Sigmoid colon (tissue), 7 donors: ENCODE measurements at places on chromosomes 5 and 9. TPM values are rescaled to one million over a fixed set of nuclear protein-coding genes. Genes with fewer than 3 reads are reported as not detected.

DNA sequence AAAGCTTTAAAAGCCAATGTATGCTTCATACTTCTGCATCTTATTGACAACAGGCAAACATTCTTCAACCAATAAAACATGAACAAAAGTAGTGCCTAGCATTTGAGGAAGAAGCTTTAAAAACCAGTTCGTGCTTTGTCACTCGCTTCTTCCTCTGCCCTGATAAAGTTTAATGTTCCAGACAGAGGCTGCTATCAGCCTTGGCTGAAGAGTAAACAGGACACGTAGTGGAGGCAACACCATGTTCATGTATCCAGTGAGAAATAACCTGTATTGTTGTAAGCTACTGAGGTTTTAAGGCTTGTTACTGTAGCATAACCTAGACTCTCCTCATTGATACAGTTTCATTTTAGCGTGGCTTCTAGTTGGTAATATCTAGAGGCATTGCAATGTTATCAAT, 3.2 kb upstream of the FUBP3 start:
- no peak for DNase-seq

- no peak for DNase-seq
These were observed 20.3 kb downstream of the WHRN start for GRCh38 chr9:114484854-114485443.

DNA sequence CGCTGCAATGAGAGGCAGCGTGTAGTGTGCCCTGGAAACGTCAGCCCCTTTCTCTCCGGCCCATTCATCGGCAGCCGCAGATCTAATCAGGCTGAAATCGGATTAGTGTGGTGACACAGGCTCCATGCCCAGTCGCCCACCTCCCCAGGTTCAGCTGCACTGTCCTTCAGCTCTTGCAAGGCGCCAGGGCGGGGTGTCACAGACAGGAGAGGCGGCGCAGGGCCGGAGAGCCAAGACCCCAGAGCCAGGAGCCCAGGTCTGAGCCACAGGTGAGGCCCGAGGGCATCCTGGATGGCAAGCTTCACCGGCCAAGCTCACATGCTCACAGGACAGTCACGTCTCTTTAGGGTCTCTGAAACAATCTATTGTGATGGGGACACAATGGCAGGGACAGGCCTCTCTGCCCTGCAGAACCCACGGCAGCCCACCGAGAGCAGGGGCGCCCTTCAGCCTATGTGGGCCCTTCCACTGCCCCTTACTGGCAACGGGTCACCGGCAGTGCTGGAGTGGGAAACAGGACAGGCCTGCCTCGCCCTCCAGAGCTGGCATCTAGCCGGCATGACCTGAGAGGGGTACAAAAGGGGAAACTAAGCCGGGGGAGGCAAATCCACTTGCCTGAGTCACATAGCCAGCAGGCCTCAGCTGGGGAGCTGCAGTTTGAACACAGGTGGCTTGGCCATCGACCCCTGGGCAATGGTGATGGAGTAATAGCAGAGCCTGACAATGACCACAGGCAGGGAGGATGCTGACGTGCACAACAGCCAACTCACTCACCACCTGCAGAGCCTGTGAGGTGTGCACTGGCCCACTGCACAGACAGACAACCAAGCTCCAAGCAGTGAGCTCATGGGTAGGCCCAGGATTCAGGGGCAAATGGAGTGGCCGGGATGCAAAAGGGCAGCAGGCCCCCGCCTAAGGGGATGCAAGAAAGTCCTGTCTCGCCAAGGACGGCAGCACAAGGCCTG, 48.1 kb downstream of the VAV2 start:
- DNase-seq: peak; percentile 60

The HACD4 gene
- total RNA-seq: 10.5 TPM

The SLC34A1 gene
- not detected for total RNA-seq

The IL13 gene
- not detected for total RNA-seq

The NR2F1-AS1 gene
- total RNA-seq: 15.2 TPM
